ENCODE measurements at places on chromosomes 4 and X.

- DNase-seq: no peak
Measured at GRCh38 chr4:140937866-140938265, 181.7 kb upstream of the TBC1D9 start.

DNA sequence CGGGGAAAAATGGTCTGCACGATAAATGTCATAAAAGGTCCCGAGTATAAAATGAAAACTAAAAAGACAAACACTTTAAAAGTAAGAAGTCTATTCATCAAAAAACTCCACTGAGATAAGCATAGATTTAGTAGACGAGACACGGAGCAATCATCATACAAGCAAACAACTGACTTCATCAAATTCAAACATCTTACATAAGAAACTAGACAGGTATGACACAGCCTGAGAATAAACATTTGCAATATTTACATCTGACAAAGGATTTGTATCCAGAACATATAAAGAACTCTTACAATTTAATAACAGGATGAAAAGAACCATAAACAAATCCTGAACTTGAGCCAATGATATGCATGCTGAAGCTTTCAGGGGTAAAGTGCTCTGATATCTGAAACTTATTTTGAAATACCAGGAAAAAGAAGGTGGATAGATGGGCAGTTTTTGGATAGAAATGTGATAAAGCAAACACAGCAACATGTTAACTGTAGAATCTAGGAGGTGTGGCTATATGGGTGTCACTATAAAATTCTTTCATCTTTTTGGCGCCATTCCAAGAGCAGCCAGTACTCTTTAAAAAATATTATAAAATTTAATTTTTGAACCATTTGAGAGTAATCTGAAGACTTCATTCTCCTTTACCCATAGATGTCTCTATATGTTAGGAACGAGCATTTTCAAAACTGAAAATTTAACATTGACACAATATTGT is 12.0 kb downstream of the MPP1 start:
- no peak for DNase-seq

GRCh38 chrX:113982766-113983165 is 601.1 kb upstream of the HTR2C start:
- DNase-seq: no peak

GRCh38 chr4:142191901-142192300 is 555.5 kb downstream of the IL15 start:
- DNase-seq: no peak

DNA sequence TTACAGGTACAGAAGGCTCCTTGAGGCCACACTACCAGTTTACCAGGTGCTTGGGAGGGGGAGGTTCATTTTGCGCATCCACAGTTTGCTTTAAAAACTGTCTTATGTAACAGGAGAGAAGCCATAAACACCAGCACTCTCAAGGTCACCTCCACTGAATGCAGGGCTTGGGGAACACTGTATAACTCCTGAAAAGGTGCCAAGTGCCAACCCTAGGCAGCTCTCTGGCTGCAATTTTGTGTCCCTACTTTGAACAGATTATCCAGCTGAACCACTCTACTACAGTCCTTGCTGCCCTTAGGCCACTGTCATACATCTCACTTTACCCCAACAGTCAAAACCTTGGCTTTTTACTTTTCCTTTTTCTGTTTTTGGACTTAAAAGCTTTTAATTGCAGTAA is 507.9 kb downstream of the SMARCA1 start:
- no peak for DNase-seq

DNA sequence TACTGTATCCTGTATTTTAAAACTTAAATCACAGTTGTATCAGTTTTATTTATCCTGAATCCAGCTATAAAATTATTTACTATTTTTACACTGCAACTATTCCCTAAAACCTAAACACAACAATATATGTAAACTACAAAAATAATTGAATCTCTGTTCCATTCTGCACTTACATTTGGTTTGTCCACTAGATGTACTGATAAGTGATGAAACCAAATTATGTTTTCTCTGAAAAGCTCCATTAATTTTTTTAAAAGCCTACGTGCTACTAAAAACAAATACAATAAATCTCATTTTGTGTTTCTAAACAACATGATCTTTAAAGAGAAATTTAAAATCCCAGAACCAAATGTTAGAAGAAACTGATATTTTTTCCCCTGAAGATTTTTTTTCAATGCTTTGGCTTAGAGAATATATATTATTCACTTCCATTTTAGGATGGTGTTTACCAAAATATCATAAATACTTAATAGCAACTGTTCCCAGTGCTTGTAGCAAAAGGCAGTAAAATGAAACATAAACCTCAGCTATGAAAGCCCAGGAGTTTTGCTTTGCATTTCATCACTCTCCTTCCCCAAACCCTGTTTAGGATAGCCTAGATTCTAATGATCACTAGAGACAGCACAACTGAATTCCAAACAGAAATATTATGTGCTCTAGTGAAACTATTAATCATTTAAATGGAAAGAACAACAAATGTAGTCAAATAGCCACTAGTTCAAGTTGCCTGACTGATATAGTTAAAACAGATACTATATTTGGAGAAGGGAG is 19.7 kb downstream of the ANTXR2 start:
- DNase-seq: no peak

DNA sequence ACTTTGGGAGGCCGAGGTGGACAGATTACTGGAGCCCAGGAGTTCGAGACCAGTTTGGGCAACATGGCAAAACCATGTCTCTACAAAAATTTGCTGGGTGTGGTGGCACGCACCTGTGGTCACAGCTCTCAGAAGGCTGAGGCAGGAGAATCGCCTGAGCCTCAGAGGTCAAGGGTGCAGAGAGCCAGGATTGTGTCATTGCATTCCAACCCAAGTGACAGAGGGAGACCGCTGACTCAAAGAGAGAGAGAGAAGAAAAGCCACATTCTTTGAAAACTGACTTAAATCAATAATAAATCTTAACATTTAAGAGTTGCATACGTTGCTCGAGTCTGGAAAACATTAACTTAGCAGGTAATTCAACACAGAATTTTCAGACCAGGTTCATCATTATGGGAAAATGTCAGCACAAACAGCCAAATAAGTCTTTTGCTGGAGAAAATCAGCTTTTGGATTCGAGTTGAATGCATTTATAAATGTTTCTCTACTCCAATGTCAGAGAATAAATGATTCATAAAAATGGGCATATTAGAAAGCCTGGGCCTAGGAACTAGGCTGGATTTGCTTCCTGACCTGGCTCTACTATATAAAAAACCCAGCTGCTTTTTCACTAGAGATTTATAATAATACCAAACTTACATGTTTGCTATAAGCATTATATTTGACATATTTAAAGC is 68.3 kb upstream of the RBPJ start:
- DNase-seq: no peak

DNA sequence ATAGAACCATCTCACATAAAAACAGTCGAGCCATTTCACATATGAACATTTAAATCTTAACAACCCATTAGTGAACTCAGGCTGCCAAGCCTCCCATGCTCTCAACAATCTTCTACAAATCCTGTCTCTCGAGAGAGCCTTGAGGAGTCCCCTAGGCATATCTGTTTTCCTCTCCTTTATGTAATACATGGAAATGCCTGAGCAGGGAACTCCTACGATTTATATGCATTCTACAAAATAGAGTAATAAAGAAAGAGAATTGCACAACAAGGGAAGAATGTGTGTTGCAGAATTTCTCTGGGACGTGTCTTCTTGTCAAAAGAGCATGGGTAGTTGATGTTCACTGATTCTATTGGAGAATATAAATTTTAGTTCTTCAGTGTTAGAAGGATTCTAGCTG is 101.8 kb upstream of the VCX2 start:
- no peak for DNase-seq

GRCh38 chrX:38768079-38768478 is 33.2 kb upstream of the MID1IP1 start:
- DNase-seq: no peak

- peak; percentile 20 for DNase-seq
Measured at GRCh38 chrX:47232803-47233332, at the start of gene USP11. Gene USP11 (plus strand): TSS chrX:47233009. CDS start chrX:47233044, 35 bp downstream.

DNA sequence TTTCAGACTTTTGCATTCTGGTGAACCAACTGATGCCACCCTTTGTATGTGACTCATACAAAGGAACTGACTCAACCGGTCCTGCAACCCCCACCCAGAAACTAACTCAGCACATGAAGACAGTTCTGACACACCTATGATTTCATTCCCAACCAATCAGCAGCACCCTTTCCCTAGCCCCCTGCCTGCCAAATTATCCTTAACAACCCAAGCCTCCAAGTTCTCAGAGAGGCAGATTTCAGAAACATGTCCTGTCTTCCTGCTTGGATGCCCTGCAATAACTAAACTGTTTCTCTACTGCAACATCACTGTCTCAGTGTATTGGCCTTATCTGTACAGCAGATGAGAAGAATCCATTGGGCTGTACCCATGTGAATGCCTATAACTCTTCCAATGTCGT is 284.7 kb downstream of the CAMK2D start:
- no peak for DNase-seq
